GM23248 (cell line): ENCODE measurements at places on chromosomes 3 and 15.

DNA sequence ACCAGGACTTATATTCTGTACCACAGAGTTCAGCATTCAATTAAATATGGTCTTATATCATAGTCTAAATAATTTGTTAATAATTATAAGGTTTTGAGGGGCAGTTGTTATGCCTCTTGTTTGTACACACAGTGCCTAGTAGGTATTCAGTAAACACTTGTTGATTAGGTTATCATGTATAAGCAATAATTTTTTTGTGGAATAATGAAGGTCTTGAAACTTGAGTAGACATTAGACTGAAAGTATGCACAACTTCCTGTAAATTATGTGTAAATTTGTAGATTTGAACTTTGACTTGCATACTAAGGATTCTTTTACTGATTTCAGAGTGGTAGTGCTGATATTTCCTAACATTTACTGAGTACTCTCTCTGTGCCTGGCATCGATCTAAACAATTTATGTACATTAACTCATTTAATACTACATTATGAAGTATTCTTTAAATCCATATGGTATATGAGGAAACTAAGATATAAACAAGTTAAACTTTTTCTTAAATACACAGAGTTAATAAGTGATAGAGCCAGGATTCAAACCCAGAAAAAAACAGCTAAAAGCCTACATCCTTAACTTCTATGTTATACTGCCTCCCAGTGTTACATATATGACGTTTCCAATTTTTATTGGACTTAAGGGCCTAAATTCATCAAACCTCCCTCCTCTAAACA is 65.1 kb downstream of the GLCE start:
- peak; percentile 68 for DNase-seq
- H3K36me3 ChIP-seq, result peaks cover 7% of the 10 kb centered on the region

- DNase-seq, result no peak
- H3K27me3 ChIP-seq, result no peaks in the 10 kb centered on the region
- no peak overlapping the region for H3K27ac ChIP-seq
- H3K4me3 ChIP-seq, result no peak overlapping the region
- H3K4me1 ChIP-seq, result no peaks in the 10 kb centered on the region
Observed at GRCh38 chr3:106088304-106088703, 219.5 kb upstream of the CBLB start.

DNA sequence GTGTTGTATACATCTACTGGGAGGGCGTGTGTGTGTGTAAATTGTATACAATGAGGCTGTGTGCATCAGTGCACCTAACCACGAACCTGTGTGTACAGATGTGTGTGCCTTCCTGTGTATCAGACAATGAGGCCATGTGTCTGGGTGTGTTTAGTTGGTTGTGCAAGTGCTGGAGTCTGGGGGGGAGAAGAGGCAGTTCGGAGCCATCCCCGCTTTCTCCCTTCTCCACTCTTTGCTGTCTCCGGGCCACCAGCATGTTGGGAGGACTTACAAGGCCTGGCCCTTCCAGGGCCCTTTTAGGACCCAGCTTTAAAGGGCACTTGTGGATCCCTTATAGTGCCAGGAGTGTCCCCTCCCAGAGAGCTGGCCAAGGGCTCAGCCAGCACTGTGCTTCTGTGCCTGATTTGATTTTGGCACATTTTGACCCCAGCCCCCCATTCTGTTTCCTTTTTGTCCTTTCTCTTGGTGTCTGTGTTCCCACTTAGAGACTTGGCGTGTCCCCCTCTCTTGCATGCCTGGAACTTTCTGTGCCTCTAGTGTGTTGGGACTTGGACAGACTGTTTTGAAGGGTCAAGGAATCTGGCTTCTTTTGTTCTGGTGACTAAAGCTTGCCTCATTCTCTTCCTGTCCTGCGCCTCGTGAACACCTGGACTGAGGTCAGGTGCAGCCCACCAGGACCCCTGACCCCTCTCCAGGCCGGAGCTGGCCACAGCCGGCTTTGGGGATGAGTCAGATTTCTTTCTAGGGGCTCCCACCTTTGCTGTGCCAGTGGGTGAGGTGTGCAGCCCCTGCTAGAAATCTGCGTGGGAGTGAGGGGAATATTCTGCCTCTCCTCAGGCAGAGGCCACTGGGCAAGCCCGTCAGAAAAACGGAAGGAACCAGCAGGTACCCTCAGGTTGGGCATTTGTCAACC is 1.5 kb downstream of the CTDSPL start:
- no peaks in the 10 kb centered on the region for H3K36me3 ChIP-seq
- H3K27ac ChIP-seq, result peak overlapping the region; percentile 41; the same call in 1 of the 2 replicates
- H3K4me1 ChIP-seq, result peaks cover 27% of the 10 kb centered on the region
- H3K4me3 ChIP-seq, result peak overlapping the region; percentile 82

DNA sequence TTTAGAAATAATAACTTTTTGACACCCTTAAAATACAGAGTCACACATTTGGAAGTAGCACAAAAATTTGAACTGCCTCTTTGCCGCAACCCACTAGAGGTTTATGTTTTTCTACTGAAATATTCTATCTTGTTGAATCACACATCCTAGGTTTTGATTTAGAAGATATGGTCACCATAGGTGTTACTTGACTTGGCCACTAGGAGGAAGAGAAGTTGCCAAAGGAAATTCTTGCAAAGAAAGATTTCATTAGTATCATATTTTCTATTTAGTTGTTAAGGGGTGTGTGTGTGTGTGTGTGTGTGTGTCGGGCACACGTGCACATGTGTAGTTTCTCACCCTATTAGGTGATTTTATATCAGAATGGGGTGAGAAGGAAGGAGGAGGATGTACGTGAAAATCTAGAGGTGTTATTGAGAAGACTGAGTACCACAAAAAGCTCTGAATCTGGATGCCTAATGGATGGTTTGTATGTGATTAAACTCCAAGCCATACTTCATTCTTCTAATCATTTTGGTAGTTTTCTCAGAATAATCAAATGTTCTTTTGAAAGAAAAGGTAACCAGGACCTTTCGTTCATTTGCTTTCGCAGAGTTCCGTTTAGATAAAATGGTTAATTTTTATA is 31.5 kb downstream of the ZFAND6 start:
- H3K36me3 ChIP-seq, result no peaks in the 10 kb centered on the region
- peak; percentile 49 for DNase-seq
- no peaks in the 10 kb centered on the region for H3K27me3 ChIP-seq
- no peak overlapping the region for H3K27ac ChIP-seq
- H3K4me1 ChIP-seq, result peaks cover 11% of the 10 kb centered on the region
- no peak overlapping the region for H3K4me3 ChIP-seq

- H3K4me3 ChIP-seq, result no peak overlapping the region
- no peak overlapping the region for H3K27ac ChIP-seq
- no peaks in the 10 kb centered on the region for H3K36me3 ChIP-seq
Observed at GRCh38 chr3:176595307-176595706, 602.0 kb downstream of the TBL1XR1 start.

DNA sequence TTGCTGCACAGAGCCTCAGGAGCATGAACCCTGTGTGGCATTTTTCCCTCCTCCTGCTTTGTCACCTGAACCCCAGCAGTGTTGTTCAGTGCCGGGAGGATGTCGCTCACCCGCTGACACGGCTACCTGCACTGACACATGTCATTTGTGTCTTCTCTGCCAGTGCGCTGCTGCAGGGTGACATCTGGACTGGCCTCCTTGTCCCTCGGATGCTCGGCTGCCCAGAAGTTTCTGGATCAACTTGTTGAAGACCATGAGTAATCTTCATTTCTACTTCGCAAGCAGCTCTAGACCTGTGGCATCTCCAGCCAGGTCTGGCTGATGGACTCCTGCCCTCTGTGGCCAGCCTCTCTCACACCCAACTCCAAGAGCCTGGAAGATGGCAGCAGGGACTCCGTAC is 311.1 kb upstream of the C2CD4B start:
- no peak overlapping the region for H3K4me3 ChIP-seq
- no peaks in the 10 kb centered on the region for H3K27me3 ChIP-seq
- no peaks in the 10 kb centered on the region for H3K36me3 ChIP-seq
- no peak overlapping the region for H3K27ac ChIP-seq
